ENCODE measurements at places on chromosomes 6 and 20.

DNA sequence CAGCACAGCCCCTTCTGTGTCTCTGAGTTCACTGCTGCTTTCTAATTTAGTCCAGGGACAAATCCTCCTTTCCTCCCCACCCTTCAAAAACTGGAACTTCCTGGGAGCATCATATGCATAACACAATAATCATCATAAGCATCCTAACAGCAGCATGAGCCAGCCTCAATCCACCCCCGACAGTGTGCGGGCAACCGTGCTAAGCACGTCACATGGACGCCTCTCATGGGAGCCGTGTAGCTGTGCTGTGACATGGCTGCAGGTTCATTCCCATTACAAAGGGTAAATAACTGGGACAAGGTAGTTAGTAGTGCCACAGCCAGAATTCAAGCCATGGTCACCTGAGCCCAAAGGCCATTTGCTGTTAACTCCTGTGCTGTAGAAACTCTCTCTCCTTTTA lies 24.5 kb upstream of the ULBP3 start:
- no peak for DNase-seq

DNA sequence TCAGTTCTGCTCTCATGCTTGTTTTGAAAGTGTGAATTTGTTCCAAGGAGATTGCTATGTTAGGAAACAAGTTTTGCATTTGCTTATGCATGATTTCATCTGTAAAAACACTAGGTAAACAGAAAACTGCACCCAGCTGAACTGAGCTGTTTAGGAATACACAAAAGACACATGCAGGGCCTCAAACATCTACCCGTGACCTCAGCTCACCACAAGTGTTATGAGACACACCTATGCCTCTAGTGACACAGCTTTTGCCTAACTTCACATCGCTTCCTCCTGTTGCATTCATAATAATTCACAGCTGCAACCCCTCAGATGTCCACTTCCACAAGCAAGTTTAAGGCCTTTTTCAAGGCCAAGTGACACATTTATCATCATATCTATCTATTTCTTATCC lies 98.0 kb upstream of the SLC24A3 start:
- no peak for DNase-seq

GRCh38 chr6:154721460-154721859 lies 11.8 kb upstream of the SCAF8 start:
- no peak for DNase-seq

- no peak for DNase-seq
These were observed 151.2 kb downstream of the EDN3 start for GRCh38 chr20:59451641-59452040.

DNA sequence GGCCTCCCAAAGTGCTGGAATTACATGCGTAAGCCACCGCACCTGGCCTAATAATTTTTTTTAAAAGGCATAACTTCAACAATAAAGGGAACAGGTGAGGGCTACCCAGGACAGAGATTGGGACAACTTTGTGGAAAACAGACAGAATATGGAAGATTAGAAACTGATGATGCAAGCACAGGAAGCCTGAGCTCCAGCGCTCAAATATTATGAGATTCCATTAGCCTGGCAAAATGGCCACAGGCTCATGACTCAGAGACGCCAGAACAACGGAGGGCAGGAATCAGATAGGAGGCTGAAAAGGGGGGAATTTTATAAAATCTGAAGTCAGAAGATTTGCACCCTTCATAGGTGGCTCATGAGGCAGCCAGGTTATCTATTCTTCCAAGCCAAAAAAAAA lies 103.1 kb upstream of the MRPS10 start:
- DNase-seq = no peak

GRCh38 chr6:34207695-34208443 lies 28.8 kb upstream of the HMGA1 start:
- DNase-seq = peak; percentile 40

- no peak for DNase-seq
These were observed 31.5 kb upstream of the RIPOR2 start for GRCh38 chr6:24967211-24967610.

GRCh38 chr6:41663568-41663967 lies 25.3 kb downstream of the MDFI start:
- no peak for DNase-seq

DNA sequence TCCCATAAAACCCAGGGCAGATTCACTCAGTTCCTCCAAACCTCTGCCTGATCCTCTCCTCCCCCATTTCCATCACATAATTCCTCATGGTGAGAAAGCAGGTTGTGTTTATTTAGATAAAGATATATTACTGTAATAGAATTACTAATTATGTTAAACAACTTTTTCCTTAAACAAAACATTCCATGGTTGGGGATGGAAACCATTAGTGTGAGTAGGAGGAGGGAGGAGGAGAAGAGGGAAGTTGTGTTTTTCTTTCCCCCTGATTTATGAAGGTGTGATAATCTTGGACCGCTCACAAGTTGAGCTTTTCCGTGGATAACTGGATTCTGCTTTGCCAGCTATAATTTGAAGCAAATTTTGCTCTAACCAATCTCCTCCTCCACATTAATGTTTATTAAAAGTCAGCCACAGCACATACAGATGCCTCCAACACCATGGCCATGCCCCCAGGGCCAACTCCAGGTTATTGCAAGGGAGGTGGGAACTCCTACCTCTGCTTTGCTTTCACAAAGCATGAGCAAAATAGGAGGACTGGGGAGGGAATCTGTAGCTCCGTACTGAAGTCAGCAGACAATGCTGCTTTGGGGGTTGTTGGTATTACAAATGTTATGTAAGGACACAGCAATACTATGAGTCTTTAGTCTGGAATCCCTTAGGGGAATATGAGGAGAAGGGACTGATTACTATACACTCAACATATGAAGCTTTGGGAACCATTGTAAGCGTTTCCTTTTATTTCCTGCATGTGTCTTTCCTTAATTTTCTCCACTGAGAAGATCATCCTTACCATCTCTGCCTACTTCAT lies 542.0 kb downstream of the DHX35 start:
- no peak for DNase-seq

DNA sequence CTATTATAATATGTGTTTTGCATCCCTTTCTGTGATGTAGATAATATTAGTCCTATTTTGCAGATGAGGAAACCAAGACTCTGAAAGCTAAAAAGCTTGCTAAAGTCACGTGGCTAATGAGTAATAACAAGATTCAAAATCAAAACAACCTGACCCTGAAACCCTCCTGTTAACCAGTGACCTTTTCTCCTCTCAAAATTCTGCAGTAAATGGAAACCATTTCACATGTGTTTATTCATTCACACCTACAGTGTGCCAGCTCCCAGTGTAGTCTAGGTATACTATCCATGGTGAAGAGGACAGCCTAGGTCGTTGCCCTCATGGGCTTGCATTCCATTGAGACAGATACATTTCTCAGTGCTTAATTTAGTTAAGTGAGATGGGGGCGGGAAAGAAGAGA lies 30.6 kb upstream of the PHACTR2 start:
- no peak for DNase-seq

DNA sequence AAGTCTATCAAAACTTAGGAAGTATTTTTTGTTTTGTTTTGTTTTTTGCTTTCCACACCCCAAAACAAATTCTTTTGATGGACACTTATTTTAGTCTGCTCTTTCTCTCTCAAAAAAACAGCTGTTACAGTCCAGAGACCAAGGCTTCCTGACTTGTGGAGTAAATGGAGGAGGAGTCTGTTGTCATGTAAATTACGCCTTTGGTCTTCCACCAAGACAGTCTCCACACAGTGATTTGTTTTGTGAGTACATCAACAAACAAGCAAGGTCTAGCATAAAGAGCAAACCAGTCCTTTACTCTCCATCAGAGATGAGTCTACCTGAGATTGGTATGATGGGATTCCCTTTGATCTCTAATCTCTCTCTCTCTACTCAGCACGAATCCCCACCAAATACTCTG lies 588.0 kb upstream of the ARID1B start:
- DNase-seq = no peak

DNA sequence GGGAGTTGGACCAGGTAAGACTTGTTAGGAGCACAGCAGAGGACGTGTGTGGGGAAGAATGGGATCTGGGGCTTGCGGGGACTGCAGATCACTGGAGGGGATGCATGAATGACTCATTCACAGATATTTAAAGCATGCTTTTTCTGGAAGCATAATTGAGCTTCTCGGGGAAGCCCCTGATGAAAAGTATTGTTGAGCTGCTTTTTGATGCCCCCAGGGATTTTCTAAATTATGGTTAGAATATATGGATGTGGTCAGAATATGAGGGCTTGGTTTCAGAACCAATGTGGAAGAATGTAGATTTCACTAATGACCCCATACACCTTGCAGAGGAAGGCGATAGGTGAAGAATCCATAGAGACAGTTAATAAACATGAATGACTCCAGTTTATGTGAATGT lies 36.1 kb downstream of the GMPR start:
- DNase-seq = no peak

DNA sequence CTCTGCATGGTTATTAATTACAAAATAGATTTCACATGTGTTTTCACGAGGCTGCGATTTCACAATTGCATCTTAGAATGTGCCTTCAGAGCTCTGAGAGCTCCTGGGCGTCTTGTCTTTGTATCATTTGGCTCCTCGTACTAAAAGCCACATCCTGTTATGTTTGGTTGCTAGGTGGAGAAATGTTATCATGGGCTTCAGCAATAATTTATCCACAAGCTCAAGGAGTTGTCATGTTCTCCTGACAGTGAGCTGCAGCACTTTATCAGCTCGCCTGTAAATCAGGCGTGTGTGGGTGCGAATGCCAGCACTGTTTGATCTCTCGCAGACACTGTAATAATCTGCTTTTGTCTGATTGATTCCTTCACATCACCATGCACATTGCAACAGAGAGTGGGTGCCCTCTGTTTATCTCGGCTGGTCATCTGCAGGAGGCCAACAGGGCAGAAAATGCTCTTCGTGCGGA lies 218.6 kb upstream of the ZFP64 start:
- DNase-seq = peak; percentile 13

DNA sequence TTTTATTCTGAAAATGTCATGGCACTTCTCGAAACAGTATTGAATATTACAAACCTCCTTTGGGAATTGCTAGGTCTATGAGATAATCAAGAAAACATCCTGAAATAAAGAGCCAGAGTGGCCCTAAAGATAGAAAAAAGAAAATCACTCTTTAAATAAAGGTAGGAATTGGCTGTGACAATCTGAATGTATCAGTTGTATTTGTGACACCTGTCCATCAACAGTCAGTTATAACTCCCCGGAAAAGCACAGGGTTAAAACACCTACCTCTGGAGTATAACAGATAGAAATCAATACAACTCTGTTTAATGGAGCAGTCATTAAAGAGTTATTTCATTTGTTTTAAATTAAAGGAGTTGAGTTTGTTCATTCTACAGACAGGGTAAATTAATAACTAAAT lies 21.2 kb downstream of the RNF24 start:
- DNase-seq = no peak

DNA sequence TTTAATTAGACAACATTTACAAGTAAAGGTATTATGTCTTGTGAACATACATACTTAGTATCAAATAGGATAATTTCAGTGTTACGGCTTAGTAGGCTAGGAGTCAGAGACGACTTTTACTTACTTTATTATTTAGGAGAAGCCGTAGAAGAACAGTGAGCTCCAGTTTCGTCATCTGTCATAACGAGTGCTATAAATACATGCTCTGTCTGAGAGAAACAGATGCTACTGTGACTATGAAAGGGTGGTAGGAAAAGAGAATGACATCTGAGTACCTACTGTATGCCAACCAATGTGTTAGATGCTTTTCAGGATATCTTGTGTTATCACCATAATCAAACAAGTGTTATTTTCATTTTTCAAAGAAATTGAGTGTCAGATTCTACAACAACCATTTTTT lies 119.0 kb downstream of the EYA4 start:
- DNase-seq = no peak

GRCh38 chr20:20520776-20521175 lies 152.9 kb downstream of the INSM1 start:
- no peak for DNase-seq

- no peak for DNase-seq
These were observed 137.3 kb downstream of the HTR1B start for GRCh38 chr6:77326029-77326428.

DNA sequence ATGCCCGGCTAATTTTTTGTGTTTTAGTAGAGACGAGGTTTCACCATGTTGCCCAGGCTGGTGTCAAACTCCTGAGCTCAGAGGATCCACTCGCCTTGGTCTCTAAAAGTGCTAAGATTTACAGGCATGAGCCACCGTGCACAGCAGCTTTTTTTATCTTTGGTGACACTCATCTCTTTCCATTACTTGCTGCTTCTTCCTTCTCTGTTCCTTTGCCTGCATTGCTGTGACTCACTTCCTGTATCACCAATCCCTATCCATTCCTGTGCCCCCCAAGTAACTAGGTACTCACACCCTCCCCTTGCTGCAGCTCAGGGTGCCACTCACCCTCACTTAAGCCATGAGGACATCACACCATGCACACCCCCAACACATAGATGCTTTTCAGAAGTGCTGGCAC lies 24.6 kb downstream of the KHDC1L start:
- DNase-seq = no peak

DNA sequence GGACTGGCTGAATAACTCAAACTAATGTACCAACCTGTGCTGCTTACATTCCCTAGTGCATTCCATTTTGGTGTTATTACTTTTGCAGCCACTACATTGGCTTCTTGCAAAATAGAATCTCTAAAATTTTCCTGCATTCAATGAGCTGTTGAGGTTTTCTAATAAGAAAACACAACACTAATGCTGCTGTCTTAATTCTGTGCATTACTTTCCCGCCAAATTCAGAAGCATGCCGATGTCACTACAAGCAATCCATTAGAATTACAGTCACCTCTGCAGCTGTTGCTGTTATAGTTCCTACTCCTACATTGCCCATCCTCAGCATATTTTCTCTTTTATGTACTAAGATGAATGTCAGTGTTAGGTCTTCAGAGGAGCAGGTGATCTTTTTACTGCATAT lies 359.5 kb downstream of the HACE1 start:
- no peak for DNase-seq

GRCh38 chr6:158759966-158760617 lies 59.1 kb downstream of the EZR start:
- DNase-seq = no peak

- no peak for DNase-seq
These were observed 77.8 kb downstream of the OR2B2 start for GRCh38 chr6:27834384-27834783.
